ENCODE measurements at places on chromosomes 2 and 18.

DNA sequence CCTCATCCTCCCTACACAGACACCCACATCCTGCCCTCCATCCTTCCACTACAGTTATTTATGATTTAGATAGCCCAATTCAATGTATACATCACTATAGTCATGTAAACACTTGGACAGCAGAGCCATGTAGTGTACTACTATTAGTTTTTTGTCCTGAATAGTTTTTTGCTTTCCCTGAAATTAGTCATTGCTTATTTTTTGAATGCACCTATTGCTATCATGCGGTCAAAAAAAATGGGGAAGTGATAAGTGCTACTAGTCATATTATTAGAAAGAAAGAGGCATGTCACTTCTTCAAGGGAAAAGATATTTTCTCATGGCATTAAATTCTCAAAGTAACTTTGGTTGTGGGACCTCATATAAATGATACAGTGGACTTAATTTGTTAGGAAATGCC is 6.8 kb upstream of the GREB1 start:
- no peak for DNase-seq

DNA sequence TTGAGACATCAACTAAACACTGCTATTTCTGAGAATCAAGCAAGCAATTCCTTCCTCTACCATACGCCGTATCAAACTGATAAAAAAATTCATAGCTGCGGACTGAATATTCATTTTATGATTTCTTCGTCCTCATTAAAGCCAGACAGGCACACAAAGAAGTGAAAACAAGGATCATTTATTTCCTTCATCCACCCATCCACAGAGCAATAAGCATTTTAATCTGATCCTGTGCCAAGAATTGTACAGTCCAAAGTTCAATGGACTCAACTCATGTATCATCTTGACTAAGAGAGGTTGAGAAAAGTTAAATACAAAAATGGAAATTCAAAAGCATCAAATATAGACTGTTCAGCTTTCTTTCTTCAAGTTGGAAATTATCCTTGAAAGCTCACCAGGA is 19.7 kb upstream of the SNTG2 start:
- no peak for DNase-seq

- DNase-seq: peak; percentile 73
These were observed 110.7 kb downstream of the SH3RF3 start for GRCh38 chr2:109239720-109240119.

DNA sequence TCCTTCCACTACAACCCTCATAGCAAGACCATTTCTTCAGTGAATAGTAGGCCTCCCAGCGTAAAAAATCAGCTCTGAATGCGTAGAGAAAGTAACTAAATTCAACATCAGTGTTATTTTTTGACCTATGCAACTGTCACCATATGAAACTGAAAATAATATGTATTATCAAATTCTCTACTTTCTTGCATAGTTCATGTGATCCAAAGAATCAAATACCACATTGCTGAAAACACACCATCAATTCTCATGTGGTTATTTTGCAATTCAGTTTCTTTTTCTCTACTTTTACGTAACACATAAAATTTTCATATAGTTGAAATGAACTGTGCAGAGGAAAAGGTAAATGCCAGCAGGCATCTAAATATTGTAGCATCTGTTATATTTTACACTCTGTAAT is 208.5 kb upstream of the SPOPL start:
- DNase-seq: no peak

GRCh38 chr2:33602201-33602830 is 3.2 kb upstream of the FAM98A start:
- peak; percentile 12 for DNase-seq

DNA sequence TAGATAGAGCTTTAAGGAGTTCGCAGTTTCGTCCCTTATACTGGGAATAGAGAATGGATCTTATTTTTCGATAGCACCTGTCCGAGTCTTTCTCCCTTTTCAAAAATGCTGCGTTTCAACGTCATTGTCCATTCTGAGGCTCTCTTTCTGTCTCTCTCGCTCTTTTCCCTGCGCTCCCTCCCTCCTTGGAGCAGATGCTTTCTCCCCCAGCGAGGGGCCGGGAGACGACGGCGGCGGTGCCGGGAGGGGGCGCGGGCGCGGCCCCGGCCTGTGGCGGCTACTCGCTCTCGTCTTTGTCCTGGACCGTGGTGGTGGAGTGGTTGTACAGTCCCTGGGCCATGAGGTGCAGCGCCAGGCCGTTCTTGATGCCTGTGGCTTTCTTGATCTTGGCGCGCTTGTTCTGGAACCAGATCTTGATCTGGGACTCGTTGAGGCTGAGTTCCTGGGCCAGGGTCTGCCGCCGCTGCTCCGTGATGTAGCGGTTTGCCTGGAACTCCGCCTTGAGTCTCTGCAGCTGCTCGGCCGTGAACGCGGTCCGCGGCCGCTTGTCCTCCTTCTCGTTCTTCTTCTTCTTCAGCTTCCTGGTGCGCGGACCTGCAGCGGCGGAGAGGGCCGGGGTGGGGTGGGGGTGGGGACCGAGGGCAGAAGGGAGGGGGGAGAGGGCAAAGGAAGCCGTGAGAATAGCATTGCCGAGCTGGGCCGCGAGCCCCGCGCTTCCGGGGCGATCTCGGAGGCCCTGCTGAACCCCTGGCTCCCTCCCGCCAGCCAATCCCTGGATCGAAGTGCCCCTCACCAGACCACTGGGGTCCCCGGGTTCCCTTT is 4.6 kb downstream of the EN1 start:
- peak; percentile 17 for DNase-seq

GRCh38 chr2:43852196-43852730 is 13.5 kb downstream of the ABCG8 start:
- no peak for DNase-seq

DNA sequence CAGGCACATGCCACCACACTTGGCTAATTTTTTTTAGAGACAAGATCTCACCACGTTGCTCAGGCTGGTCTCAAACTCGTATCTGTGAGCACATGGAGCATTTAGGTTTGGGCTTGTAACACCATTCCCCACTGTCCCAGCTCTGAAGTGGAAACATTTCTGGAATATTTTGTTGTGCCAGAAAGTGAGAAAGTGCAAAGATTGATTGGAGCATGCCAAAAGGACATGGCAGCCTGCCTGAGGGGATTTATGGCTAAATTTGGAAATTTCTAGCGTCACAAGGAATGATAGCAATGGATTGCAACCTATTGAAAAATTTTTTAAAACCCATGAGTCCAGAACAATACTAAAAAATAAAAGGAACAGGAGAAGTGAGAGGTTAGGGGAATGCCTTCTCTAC is 136.8 kb downstream of the ESCO1 start:
- DNase-seq: no peak

GRCh38 chr18:11747731-11748130 is 58.7 kb downstream of the GNAL start:
- no peak for DNase-seq

GRCh38 chr2:45616658-45617411 is 5.8 kb upstream of the SRBD1 start:
- peak; percentile 55 for DNase-seq

- DNase-seq: no peak
These were observed 53.6 kb upstream of the CAB39 start for GRCh38 chr2:230658877-230659652.

GRCh38 chr2:128420776-128421175 is 102.1 kb upstream of the HS6ST1 start:
- no peak for DNase-seq

DNA sequence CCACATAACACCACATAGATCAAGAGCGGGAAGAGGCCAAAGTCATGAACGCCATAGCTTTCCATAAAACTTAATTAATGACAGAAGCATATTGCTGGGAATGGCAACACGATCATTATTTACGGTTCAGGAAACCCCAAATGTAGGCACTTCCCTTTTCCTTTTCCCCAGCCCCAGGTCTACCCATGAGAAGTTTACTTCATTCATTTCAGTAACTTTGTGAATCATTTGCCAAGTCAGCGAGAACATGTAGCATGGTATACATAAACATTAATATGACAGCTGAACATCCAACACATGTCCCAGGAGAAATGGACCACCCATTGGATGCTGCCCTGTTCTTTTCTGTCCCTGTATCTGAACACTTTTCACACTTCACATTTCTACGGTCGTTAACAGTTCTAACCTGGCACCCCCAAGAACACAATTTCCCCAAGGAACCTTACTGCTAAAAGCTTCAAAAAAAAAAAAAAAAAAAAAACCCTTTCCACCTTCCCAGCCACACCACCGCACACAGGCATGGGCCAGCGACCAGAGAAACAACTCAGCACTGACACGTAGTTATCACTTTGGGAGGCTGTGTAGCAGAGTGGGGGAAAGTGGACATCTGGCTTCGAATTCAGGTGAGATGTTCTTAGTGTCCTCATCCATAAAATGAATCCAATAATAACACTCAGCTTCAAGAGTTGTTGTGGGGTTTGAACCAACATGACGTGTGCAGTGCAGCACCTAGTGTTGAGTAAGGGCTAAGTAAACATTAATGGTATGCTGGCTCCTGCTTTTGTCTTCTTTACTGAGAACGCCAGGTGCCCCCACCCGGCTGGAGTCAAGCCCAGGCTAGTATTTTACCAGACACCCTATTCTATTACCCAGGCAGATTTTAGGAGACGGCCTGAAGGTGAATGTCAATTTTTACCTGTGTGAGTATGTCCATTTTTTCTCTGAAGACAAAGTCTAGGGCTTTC is 371.5 kb downstream of the LNPK start:
- DNase-seq: no peak

DNA sequence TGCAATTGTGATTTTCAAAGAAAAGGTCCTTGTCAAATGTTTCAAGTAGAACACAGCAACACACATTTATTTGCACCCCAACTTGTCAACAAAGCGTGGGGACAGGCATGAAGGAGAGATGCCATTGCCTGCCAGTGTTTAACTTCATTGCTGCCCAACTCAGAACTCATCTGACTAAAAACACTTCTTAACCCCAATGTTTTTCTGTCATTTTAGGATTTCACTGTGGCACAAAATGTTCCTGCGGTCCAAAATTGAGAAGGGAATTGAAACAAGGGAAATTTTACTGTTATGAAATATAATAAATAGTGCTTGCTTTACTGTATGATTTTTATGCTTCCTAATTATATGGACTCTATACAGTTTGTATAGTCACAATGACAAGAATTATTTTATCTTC is 45.7 kb downstream of the PMAIP1 start:
- no peak for DNase-seq

GRCh38 chr2:181352158-181352557 is 105.0 kb upstream of the ITGA4 start:
- DNase-seq: no peak

GRCh38 chr2:191748059-191748461 is 70.1 kb downstream of the NABP1 start:
- peak; percentile 40 for DNase-seq

DNA sequence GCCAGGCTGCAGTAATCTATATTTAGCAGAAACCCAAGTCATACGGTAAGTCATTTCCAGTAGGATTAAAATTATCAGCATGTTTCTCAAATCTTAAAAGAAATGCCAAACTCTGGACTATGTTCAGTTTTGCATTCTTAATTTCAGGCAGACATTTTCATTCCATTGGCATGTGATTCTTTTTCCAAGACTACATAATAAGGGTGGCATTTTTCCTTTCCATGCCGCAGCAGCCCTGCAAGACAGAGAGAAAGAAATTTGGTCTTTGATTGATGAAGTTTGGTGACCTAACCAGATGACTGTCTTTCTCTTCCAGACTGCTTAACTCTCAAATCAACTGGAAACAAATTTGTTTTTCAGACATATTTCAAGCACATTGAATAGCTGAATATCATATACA is 118.1 kb downstream of the FHOD3 start:
- DNase-seq: no peak

GRCh38 chr2:133658020-133658903 is 90.0 kb upstream of the NCKAP5 start:
- no peak for DNase-seq

DNA sequence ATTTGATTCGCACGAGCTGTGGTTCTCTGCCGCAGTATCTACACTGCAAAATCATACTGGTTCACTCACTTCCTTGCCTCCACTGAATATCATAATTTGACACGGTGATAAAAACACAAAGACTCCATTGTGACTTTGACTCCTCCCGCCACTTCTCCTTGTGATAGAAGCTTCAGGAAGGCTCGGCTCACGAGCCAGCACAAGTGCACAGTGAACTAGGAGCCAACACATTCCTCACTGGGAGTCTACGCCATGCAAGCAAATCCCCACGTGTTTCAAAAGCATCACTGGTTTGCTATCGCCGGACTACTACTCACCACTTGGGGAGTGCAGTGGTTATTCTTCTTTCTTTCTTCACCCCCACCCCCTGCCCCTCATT is 293.3 kb upstream of the PARD3B start:
- DNase-seq: no peak

DNA sequence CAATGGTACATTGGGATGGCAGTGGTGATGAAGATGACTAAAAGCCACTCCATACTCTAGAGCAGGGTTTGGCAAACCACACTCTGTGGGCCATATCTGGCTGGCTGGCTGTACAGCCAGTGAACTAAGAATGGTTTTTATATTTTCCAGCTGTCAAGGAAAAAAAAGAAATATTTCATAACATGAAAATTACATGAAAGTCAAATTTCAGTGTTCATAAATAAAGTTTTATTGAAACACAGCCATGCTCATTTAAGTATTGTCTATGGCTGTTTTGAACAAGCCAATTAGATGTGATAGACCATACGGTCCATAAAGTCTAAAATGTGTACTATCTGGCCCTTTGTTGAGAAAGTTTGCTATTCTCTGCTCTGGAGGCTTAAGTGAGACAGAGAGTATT is 1.5 kb downstream of the TTC21B start:
- no peak for DNase-seq

DNA sequence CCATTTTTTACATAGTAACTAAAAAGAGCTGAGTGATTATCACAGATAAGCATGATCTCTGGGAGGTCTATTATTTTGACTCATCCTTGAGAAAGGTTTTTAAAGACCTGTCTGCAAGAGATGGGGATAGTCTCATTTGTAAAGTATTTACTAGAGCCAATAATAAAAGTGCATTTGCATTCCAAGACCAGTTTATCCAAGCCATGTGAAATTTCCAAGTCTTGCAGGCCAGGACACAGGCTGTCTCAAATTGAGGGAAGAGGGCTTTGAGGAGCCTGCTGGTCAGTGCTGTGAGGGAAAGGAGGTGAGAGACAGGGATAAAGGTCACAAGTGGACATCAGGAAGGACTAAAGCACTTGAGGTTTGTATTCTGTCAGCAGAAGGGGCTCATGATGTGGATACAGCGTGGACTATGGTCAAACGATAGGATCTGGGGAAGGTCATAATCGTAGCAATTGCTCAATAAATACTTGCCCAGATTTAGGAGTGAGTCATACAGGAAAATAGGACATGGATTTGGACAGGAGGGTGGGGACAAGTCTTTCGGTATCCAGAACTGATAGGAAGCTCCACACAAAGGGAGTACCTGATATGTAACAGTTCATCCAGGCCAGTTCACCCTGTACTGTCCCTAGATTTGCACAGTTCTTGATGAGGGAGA is 6.6 kb upstream of the CDH2 start:
- DNase-seq: no peak

- peak; percentile 72 for DNase-seq
These were observed 20.1 kb upstream of the LTBP1 start for GRCh38 chr2:32926708-32927084.

- DNase-seq: no peak
These were observed 134.2 kb downstream of the RAPGEF4 start for GRCh38 chr2:172869861-172870260.

DNA sequence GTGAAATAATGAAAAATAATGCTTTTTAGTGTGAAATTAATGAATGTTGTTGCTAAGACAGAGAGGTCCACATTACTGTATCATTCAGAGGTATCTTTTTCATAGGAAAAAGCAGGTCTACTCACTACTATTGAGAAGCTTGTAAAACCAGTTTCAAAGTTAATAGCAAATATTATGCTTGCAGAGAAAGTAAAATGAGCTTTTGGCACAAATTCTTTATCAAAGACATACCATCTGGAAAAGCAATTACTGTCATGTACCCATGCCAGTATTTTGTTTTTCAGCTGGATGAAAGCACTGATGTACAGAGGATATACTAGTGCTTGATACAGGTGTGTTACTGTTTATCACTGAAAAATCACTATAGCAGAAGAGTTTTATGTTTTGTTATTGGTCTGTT is 77.5 kb downstream of the NCOA1 start:
- DNase-seq: no peak
